ENCODE measurements at places on chromosomes 5 and 9.

DNA sequence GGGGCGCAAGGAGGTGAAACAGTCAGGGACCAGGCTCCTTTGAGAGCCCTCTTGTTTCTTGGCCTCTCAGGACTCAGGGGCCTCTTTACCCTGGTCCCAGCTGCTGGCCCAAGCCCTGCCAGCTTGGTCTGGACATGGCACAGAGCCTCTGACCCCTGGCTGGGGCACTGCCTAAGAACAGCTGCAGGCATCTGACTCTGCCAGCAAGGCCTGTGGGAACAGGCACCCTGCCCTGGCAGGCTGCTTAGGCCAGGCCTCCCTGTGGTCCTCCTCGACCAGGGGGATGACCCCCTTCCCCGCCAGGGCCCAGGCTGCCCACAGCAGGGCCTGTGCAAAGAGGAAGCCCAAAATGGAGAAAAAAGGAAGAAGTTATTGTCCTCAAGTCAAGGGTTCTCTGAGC is 25.5 kb downstream of the OLFML2A start:
- DNase-seq = no peak

- DNase-seq = no peak
Measured at GRCh38 chr9:97703437-97704344, 6.6 kb upstream of the XPA start.

- DNase-seq = no peak
Measured at GRCh38 chr5:67077296-67077695, 119.3 kb downstream of the CD180 start.

DNA sequence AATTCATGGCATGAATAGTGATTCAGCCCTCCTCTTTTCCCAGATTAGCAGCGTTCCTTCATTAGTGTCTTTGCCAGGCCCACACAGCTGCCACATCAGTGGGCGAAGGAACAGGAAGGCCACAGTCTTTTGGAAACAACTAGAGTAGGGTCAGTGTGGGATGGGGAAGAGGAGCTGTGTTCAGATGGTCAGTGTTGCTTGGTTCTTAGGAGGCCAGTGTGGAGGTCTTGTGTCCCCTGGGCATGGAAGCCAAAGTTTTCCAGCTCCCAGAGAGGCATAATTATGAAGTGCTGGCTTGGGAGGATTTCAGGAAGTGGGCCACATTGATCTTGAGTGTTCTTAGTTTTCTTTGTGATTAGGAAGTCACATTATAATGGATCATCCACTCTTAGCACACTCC is 269.6 kb downstream of the PSAT1 start:
- no peak for DNase-seq
